GM23338 (cell line): ENCODE measurements at places on chromosomes 5 and 9. TPM values are rescaled to one million over a fixed set of nuclear protein-coding genes. Genes with fewer than 3 reads are reported as not detected.

DNA sequence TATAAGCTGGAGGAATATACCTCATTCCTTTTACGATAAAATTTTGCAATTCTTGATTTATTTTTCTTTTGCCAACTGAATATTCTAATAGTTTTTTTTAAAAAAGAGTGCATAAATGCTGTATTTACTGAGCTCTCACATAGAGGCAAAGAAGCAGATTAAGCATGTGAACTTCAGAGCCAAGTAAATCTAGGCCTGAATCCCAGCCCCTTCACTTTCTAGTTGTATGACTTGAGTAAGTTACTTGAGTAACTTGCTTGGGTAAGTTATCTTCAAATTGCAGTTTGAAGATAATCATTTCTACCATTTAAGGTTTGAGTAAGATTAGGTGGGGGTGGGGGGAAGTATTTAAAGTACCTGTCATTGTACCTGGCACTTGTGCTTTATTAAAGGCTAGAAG, 21.8 kb downstream of the LURAP1L start:
- no peak for DNase-seq

GRCh38 chr9:81565144-81565543, 124.2 kb downstream of the TLE1 start:
- no peak for DNase-seq

DNA sequence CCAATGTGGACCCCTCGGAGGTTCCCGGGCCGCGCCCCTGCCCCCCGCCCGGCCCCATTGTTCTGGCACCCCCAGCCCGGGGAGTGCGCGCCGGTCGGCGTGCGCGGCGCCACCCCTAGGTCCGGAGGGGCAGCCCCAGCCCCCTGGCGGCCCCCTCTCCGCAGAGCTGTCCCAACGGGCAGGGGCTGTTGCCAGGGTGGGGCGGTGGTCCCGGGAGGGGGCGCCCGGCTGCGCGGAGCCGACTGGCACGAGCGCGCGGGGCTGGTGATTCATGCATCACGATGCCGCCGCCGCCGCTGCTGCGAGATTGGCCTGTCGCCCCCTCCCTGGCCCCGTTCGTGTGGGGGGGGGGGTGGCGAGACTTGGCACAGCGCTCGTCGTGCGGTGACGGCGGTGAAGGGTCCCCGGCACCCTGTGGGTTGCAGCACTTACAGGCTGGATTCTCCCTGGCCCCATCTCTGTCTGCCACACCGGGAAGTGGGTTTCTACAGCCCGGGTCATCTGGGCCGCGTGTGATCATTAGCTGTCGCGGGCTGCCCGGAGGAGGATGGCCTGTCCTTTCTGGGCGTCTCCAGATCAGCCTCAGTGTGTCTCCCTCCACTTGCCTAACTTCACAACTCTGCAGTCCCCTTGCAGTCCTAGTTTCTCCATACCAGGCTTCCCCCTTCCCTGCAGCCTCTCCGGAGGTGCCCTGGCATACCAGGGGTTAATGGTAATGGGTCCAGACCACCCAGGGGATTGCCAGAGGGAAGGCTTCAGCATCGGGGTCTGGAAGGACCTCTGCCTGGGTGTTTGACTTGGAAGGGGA, 858 bp downstream of the NCS1 start:
- DNase-seq: peak; percentile 42

- DNase-seq: peak; percentile 81
These were observed 25.3 kb upstream of the PPP1R2B start for GRCh38 chr5:156824800-156825199.

GRCh38 chr5:174003795-174004194, 14.8 kb downstream of the C5orf47 start:
- DNase-seq: no peak

DNA sequence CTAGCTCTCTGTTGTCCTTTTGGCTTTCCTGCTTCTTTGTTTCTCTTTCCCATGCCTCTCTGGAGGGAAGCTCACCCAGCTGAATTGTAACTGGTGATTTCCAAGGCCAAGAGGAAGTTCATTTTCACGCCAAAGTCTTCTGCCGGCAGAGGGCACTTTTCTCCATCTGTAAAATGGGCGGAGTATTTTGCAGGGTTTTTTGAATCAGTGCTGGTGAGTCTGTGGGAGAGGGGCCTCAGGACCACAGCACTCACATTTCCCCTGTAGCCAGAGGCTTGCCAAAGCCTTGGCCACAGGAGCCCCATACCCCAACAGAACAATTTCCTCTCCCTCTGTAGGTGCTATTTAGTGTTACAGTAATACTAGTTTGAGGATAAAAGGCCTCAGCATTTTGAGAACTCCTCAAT, 42.3 kb upstream of the MATR3 start:
- no peak for DNase-seq

DNA sequence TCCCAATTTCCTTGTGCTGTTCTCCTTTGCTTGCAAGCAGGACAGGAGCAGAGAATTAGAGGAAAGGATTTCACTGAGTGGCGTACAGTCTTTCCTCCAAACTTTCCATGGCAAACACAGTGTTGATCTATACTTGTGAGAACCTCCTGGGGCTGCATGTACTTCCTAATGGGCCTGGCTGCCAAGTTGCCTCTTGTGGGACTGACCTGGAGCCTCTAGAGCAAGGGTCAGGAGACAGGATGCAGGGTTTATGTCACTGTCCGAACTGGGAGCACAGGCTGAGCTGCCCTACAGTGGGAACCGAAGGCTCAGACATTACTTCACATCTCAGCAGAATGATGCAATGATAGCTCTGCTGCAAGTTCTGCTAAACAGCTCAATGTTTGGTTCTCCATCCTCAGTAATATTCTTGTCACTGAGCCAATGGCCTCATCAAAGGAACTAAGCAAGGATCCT, 102.3 kb downstream of the ENC1 start:
- DNase-seq: no peak

DNA sequence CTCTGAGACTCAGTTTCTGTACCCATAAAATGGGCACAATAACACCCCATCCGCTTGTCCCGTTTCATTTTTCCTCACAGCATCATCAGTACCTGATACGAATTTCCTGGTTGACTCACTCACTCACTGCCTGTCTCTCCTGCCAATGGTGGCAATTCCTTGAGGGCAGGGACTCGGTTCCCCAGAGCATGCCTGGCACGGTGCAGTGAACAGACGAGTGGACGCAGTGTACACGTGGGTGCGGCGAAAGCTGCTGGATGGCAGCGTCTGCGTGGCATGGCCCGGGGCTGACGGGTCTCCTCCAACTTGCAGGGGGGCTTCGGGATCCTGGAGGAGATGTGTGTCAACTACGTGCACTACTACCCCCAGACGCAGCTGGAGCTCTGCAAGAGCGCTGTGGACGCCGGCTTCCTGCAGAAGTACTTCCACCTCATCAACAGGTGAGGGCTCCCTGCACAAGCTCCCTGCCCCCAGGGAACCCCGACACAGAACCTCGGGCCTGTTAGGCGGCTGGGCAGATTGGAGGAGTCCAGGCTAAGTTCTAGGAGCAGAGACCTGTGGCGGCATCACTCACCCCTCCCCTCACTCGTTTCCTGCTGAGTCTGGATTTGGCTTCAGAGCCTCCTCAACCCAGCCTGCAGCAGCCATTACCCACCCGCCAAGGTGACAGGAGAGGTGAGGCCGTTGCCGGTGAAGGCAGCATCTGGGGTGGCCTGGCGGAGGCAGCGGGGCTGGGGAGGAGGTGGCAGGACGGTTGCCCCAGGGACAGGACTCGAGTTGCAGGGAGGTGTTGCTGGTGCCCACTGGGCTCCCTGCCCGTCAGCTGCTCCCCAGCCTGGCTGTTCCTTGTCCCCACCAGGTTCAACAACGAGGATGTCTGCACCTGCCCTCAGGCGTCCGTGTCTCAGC, 20.3 kb downstream of the DBH start:
- DNase-seq: no peak

GRCh38 chr9:68844631-68845612, 139.9 kb downstream of the PIP5K1B start:
- peak; percentile 85 for DNase-seq

DNA sequence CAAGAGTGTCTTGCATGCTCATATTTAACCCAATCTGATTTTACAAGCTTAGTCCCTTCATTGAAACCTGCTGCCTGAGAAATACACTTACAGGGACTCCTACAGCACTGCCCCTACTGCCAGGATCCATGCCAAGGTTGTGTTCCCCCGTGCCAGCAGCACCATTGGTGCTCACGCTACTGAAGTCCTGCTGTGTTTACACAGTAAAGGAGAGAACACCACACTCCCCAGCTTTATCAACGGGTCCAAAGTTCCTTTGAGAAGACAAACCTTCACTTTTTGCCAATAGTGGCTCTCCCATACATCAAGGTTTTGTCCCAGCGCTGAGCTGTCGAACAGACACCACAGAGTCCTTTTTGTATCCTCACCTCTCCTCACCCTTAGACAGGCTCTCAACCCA, 155.1 kb upstream of the WWC1 start:
- no peak for DNase-seq

DNA sequence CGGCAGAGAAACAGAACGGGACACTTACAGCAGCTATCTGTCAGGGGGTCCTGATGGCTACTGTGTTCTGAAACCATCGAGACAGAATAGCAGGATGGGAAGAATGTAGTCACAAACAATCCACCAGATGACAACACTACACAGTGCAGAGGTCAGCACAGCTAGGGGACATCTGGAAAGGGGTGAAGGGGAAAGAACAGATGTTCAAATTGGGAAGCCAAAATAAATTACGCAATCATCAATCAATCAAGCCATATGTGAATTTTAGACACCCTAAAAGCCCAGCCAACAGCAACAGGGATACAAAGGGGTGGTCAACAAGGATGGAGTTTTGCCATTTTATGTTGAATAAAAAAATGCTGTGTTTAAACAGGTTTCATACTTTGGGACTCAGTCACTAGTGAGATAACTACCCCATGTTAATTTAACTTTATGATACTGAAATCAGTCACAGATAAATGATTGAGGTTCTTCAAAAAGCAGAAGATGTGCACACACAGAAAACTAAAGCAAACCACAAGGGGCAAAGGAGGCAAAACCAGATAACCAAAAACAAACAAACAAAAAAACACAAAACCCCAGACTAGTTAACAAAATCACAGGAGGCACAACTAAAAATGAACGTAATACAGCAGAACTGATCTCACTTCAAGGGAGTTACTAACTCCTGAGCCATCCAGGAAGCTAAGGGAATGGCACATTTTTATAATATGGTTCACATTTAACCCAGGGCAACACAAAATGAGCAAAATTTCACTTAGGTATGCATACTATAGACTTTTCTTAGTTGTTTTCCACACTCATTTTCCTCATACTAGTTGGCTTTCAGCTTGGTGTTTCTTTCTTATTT, 65.9 kb downstream of the HABP4 start:
- no peak for DNase-seq

- no peak for DNase-seq
These were observed 700.3 kb upstream of the TYRP1 start for GRCh38 chr9:11992866-11993265.

DNA sequence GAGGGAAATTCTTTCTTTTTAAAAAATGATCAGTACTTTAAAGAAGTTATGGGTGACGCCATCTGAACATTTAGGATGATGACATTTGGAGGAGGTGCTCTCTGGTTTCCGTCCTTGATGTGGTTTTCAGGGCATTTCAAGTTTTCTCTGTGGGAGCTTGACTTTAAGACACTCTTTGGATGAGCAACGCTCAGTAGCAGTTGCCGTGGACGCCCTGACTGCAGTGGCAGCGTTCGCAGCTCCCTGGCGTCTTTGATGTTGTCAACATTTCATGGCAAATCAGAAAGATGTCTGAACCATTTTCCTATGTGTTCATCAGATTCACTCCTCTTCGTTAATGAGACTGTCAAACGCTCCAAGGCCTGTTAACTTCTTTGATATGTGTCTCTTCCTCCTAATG, 86.1 kb downstream of the ZNF354C start:
- no peak for DNase-seq

GRCh38 chr5:135829681-135830383, 4.6 kb upstream of the SLC25A48 start:
- peak; percentile 82 for DNase-seq

- no peak for DNase-seq
These were observed 41.1 kb downstream of the LURAP1L start for GRCh38 chr9:12815888-12816287.

- DNase-seq: no peak
These were observed 197.1 kb downstream of the NR3C1 start for GRCh38 chr5:143206196-143207053.

The PAM gene
- 33.9 and 34.9 TPM in 2 replicates for polyA plus RNA-seq

The POLK gene
- 5.4 and 6.3 TPM in 2 replicates for polyA plus RNA-seq

The PCDHGA10 gene
- 1.6 and 2.1 TPM in 2 replicates for polyA plus RNA-seq

The DMRT3 gene
- not detected in 2 replicates for polyA plus RNA-seq

The PCDHAC1 gene
- polyA plus RNA-seq: 0.50 and 0.53 TPM in 2 replicates
